Esophagus squamous epithelium (tissue), 5 donors: ENCODE measurements at places on chromosomes 12 and 14.

GRCh38 chr14:96914571-96915128 lies 117.5 kb downstream of the VRK1 start:
- no peak for DNase-seq

DNA sequence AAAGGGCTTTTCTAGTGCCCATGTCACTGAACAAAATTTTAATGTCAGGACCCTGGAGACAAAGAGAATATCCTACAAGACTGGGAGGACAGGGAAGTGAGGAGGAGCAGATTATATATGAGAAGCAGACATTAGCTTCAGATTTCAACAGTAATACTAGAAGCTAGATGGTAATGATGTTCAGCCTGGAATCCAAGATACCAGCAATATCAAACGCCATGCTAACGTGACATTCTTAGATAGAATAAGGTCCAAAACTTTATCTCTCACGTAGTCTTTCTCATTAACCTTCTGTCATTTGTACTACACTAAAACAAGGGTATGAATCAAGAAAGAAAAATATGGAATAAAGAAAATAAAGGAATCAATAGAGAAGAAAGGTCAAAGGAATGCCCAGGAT lies 18.7 kb downstream of the SOS2 start:
- no peak for DNase-seq

- no peak for DNase-seq
Observed at GRCh38 chr12:64103825-64104740, 118.0 kb downstream of the KICS2 start.

DNA sequence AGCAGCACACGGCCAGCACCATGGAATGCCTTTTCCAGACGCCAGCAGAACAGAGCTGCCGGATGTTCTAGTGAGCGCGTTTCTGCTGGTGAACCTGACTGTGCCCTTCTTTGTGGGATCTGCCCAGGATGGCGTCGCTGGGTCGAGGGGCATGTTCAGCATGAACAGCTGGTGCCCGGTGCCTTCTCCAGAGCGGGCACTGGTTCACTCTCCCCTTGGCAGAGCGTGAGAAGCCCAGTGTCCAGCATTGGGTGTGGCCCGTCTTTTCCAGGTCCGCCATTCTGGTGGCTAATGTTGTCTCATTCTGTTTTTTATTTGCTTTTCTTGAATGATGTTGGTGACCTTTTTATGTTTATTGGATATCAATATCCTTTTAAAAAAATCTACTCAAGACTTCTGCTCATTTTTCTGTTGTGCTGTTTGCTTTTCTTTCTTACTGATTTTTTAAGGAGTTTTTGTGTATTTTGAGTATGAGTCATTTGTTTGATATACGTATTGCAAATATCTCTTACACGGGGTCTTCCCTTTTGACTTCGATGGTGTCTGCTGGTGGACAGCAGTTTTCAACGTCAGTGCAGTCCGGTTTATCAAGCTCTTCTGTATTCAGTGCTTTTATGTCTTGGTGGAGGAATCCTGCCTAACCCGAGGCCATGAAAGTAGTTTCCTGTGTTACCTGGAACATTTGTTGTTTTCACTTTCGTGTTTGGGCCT lies 74.3 kb downstream of the ADGRD1 start:
- DNase-seq, result no peak

- no peak for DNase-seq
Observed at GRCh38 chr12:57342207-57342691, 88.6 kb downstream of the R3HDM2 start.

- DNase-seq, result no peak
Observed at GRCh38 chr14:51370758-51371386, 130.8 kb downstream of the TMX1 start.

GRCh38 chr14:106691601-106692291 lies 1165.4 kb downstream of the TMEM121 start:
- no peak for DNase-seq

DNA sequence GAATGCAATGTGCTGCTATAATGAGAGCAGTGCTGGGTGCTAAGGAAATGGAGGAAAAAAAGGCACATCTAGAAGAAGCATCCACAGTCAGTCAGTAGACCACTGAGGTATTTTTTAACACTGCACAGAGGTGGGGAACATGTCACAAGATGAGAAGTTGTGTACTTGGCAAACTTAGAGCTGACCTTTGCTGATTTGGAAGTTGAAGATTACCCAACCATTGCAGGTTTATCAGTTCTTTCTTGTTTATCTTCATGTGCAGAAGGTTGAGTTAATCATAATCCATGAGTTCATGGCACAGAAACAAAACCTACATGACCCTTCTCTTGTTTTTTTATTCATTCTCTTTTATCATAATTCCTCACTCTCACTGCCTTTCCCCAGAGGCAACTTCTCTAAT lies 3.2 kb upstream of the PAH start:
- DNase-seq, result no peak

- DNase-seq, result no peak
Observed at GRCh38 chr12:8033153-8034044, 883 bp downstream of the FOXJ2 start.

- DNase-seq, result no peak
Observed at GRCh38 chr14:20440465-20440864, 4.5 kb upstream of the KLHL33 start.

DNA sequence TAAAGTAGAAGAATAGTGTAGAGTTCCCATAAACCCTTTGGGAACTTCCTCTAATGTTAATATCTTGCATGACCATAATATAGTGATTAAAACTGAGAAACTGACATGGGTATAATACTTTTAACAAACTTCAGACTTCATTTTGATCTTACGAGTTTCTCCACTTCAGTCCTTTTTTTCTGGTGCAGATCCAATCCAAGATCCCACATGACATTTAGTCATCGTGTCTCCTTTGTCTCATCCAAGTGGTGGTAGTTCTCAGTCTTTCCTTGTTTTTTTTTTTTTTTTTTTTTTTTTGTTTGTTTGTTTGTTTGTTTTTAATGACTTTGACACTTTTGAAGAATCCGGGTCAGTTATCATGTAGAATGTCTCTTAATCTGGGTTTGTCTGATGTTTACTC lies 179.2 kb downstream of the CACNA1C start:
- no peak for DNase-seq

DNA sequence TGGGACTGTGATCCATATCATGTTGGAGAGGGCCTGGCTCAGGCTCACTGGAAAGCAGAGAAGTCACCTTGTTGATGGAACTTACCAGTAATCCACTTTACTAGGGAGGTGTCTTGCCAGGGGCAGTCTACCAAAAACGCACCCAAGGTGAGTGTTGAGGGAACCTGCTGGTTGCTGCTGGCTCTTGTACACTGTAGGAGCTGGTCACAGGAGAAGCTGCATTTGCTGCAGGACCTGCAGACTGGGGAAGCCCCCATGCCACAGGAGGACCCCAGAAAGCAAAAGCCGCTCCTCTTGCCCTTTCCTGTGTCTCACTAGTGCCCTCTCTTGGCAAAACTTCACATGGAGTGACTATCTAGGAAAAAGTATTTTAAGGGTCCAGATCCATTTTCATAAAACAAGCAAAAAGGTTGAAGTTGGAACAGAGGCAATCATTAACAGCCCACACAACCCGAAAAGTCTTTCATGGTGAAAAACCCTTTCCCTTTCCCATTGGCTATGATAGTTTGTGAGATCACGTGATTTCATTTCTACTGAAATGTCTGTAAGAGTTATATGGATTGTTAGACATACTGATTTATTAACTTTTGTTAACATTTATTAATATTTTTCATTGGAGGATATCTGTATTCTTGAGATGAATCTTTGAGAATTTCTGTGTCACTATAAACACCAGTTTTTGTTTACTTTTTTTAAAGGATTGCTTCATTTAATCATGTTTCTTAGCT lies 59.2 kb downstream of the RASSF8 start:
- no peak for DNase-seq

GRCh38 chr14:93064411-93065271 lies 51.1 kb downstream of the ITPK1 start:
- no peak for DNase-seq

- DNase-seq, result no peak
Observed at GRCh38 chr12:114668886-114669288, 15.1 kb downstream of the TBX3 start.

- DNase-seq, result no peak
Observed at GRCh38 chr12:53299101-53299453, 418 bp upstream of the MYG1 start.

DNA sequence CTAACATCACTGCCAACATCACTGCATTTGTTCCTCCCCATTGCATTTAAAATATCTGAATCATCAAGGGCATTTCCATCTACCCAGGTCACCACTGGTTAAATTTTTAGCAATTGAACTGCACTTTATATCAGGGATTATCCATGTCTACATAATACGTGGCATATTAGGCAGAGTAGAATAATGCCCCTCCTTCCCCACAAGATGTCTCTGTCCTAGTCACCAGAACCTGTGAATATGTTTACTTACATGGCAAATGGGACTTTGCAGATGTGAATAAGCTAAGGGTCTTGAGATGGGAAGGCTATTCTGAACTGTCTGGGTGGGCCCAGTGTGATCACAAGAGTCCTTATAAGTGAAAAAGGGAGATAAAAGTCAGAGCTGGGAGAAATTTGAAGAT lies 181.7 kb upstream of the ARID2 start:
- DNase-seq, result no peak

DNA sequence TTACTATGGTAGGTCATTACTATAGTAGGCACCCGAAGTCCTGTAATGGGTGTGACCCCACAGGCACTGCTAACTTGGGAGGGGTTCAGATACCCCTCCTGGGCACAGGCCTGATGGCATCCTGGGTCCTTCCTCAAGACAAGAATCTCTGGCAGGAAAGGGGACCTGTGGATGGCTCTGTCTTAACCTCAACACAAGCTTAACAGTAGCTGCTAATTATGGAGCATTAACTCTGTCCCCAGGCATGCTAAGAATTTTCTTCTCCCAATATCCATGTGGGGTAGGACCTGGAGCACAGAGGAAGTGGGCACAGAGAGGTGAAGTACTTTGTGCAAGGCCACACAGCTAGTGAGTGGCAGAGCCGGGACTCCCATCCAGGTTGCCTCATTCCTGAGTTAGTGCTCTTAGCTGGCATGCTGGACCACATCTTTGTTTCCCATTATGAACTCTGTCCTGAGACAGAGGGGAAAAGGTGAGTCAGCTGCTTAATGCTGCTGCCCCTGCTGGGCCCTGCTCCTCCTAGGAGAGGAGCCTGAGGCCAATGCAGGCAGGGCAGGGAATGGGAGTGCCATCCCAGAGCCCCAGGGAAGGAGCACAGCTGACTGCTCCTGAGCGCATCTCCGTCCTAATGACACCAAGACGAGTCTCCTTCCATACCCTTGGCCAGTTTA lies 32.1 kb downstream of the GALNT16 start:
- DNase-seq, result no peak

- DNase-seq, result no peak
Observed at GRCh38 chr12:14026537-14026936, 45.1 kb upstream of the GRIN2B start.

DNA sequence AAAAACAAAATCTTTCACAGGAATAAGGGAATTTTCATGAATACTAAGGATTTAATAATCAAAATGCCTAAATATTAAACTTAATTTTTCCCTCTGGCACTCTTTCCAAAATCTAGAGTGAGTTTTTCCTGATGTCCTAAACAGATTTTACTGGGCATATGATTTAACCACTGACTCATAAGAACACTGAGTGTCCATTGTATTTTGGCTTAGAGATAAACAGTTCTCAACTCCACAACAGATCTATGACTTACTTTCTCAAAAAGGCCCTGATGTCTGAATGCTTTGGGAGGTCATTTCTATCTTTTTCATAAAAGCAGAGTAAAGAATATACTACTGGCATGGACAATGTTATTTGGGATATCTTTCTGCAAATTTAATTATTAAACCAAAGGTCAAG lies 15.0 kb downstream of the TMBIM4 start:
- no peak for DNase-seq

DNA sequence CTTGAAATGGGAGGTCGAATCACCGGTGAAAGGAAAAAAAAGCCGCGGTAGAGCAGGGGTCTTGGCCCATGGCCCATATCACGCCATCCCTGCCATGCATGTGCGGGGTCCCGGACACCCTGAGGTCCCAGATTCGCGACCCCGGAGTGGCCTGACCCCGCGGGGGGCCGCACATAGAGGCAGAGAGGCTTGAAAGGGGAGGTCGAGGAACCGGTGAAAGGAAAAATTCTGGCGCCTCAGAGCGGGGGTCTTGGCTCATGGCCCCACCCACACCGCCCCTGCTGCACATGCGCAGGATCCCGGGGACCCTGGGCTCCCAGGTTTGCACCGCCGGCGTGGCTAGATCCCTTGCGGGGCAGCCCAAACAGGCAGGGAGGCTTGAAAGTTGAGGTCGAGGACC lies 319.8 kb downstream of the ALG10 start:
- DNase-seq, result no peak

DNA sequence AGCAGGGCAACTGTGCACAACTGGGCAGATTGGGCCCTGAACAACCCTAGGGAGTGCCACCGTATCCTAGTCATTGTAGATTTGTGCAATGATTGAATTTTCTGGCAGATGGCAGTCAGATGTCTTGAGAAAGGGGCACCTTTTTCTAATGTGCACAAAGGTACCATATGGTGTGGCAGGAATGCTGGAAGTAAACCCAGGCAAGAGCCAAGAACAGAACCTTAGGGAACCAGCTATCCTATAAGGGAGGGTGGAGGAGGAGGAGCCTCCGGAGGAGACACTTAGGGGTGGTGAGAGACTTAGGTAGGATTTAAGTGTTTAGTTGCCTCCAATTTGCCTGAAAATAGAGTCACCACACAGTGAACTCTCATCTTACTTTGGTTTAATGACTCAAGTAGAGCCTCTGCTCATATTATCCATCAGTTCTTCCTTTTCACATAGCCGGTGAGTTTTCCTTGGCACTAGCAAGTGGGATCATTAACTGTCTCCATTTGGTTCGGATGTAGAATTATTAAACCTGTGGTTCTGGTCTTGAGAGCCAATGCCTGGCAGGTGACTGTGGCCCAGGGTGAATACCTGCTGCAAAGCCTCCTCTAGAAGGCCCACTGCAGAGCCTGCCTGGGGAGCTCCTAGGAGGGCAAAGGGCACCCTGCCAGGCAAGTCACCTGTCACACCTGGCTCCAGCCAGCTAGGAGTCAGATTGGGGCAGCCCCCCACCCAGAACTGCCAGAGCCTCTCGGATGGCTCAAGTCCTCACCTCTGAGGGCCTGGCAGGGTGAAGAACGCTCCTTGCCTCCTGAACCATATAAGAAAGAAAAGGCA lies 184.4 kb upstream of the HIF1A start:
- DNase-seq, result no peak

DNA sequence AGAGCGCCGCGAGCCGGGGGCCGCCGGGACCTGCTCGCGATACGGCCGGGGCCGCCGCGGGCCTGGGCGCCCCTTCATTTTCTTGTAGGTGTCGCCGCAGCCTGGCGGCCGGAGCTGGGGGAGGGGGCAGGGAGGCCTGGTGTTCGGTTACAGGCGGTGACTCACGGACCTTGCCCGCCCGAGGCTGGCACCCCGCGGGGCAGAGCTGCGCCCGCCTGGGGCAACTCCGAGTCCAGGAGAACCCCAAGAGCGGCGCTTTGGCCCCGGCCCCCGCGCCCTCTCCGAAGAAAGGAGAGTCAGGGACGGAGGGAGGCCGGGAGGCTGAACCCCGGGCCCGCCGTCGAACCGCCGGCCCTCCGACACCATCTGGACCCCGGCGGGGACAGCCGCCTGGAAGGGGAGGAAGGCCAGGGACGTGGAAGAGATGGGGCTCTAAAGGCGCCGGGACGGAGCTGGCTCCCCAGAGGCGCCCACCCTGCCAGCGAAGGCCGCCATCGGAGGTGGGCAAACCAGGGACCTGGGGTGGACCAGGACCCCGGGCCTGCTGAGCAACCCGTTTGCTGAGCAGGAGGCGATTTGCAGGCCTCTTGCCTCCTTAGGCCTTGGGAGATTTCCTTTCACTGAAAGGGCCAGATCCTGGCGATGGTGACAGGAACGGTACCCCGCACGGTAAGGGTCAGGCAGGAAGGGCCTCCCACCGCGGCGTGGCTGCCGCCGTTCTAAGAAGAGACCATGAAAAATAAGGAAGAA lies 843 bp upstream of the NUAK1 start:
- DNase-seq, result no peak
